ENCODE measurements at places on chromosomes 2 and 18.

DNA sequence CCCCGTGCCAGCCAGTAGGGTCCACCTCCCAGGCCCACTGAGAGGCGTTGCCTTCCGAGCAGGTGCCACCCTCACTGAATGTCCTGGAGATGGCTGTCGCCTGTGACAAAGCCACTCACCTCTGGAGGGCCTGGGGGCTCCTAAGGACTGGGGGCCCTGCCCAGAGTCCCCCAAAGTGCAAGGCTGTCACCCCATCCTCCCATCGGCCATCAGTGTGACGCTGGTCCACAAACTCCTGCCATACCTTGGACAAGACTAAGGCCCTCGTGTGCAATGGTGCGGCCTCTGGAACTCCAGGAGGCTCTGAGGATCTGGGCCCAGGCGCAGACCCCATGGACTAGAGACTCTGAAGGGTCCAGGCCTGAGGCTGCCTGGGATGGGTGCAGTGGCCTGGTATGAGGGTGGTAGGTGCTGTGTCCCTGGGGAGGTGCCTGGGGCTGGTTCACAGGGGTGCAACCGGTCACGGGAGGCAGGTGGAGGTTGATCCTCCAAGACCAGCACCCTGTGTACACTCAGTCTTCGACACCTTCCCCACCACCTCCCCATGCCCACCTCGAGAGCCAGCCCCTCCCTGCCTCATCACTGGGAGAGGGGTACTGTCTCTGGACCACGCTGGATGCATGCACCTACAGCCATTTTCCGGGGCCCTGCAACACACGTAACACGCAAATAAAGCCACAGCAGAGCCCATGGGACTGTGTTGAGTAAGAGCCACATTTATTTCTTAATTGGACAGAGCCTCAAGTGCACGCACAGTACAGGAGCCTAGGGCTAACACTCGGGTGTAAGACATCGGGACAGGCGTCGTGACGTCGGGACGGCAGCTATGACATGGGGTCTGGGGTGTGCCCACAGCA, 21.6 kb downstream of the AQP12A start:
- DNase-seq = no peak

DNA sequence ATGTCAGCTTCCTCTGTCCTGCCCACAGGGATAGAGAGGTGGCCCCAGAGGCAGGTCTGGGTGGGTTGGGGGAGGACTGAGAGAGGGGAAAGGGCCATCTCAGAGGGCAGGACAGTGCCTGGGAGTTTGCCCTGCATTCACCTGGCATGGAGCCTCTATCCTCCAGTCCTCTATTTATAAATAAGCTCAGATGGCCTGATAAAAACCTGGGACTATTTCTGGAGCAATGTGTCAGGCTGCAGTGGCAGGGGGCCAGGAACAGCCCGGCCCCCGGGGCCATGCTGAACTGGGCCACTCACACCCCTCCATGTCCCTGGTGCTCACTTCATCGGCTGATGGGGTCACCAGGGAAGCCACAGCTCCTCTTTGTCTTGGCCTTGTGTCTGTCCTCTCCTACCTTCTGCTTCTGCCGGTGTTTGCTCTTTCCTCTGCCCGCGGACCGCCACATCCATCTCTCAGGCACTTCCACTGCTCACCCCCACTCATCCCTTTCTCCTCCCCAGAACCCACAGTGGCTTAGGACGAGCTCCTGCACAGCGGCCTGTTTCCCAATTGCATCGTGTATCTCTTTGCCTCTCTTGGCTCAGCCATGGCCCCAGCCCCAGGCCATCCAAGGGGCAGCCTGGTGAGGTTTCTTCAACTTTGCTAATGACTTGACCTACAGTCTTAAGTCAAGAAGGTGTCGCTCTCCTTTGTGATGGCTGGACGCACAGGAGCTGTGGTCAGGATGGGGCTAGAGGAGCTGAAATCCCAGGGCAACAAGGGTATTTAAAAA, 38.8 kb downstream of the SCTR start:
- DNase-seq = no peak

GRCh38 chr2:170815311-170815710, 1.4 kb upstream of the GAD1 start:
- no peak for DNase-seq

DNA sequence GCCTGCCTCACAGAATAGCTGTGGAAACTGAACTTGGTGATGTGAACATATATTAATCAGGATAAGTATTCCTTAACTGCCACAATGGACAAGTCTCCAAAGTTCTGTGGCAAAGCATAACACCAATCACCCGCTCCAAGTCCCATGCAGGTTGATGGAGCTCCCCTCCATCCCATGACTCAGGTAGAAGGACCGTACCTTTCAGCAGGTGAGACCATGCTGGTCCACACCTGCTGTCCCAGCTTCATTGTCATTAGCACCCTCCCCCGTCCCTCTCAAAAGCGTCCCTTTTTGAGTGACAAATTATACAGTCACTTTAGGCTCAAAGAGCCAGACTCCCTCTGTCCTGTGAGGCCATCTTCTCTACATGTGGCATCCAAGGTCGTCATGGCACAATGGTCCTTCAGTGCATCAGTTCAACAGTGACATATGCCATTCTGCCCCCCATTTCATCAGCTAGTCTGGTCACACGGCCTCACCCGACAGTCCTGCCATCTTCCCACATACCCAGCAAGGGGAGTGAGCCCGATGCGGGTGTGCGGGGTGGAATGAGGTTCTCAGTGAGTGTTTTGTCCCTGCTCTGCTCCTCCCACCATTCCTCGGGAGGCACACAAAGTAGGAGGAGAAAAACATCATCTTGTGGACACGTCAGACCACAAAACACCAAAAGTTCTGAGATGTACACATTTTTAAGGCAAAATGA, 136.7 kb upstream of the MYCN start:
- no peak for DNase-seq

DNA sequence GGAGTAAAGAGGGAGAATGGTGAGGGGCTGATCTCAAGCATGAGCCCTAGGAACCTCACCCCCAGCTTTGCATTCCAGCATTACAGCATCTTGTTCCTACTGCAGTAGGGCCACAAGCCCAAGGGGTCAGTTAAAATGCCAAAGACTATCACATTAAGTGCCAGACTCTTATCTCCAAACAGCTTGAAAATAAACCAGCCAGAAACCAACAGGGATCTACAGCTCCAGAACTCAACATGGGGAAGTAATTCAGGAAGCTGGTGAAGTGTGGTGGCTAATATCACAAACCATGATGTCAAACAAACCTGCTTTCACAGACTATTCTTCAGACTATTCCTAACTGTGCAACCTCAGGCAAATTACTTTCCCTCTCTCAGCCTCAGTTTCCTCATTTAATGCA, 278.3 kb downstream of the TNS1 start:
- no peak for DNase-seq

DNA sequence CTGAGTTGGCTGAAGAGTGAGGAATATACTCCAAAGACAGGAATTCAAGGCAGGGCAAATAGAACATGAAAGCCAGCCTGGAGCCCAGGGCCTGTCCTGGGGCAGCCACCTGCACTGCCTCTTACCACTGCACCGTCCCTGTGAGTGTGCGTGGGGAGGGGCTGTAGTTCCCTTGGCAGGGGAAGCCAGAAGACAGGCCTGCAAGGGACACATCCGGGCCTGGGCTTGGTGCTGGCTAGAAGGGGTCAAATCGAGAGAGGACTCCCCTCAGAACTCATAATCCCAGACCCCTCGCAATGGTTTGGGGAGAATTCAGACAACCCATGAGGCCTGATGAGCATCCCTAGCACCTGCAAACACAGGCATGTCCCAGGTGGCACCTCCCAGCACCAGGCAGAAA, 87.0 kb downstream of the HDAC4 start:
- DNase-seq = no peak

DNA sequence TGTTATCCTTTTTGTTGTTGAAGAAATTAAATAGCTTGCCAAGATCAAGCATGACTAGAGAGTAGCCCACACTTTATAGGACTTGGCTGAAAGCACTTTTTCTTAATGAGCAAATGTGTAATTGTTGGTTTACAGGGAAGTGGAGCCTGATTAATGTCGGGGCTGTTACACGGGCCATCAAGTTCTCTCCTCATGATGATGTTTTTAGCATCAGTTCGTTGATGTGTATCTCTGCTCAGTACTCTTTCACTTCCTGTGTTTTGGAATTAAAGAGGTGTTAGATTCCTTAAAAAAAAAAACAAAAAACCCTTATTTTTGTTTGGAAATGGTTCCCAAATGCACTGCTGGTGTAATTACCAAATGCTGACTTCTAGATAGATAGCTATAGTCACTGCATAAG, 114.2 kb downstream of the PTPRM start:
- no peak for DNase-seq

- no peak for DNase-seq
Observed at GRCh38 chr18:79077181-79077580, 8.0 kb downstream of the ATP9B start.

DNA sequence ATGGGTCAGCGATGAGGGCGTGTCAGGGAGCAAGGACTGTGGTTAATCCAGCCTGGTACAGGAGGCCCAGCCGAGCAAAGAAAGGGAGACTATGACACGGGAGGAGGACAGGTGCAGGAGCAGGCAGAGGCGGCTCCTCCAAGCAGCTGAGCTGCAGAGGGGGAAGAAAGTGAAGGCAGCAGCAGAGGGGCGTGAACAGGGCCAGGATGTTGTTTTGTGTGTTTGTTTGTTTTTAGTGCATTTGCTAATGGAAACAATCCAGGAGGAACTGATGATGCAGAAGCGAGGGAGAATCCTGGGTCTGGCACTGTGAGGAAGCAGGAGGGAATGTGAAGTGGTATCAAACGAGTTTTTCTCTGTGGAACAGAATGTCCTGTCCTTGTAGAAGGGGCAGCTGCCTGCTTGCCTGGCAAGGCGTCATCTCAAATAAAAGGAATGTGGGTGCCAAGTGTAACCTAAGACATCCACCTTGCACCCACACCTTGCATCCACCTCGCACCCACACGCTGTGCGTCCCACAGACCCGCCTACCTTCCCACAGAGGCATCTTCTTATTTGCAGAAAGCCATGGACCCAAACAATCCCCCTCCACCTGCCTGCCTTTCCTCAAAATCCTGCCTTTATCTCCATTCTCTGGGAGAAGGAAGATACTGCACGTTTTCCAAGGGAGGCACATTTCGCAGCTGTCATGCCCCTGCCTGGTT, 134.8 kb downstream of the SH3BP4 start:
- DNase-seq = no peak

DNA sequence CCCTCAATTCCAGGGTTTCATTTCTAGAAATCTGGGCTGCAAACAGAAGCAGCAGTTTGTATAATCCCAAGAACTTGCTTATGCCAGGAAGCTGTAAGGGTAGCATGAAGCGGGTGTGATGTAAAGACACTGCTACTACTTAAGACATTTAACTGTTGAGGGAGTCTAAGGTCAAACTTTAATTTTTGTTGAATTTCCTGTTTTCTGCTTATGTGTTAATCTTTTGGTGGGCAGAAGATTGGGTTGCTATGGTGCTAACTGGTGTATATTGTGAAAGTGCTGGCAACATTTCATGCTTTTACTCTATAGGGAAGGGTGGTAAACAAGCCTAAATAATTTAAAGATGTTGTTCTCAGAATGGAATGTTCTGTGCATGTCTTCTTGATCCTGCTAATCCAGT, 2.7 kb downstream of the NCOA1 start:
- no peak for DNase-seq

GRCh38 chr2:206716623-206717022, 1.6 kb downstream of the DYTN start:
- DNase-seq = no peak

- DNase-seq = no peak
Observed at GRCh38 chr2:238290715-238291549, 2.5 kb upstream of the PER2 start.

- DNase-seq = no peak
Observed at GRCh38 chr2:195532628-195533271, 124.3 kb upstream of the SLC39A10 start.

GRCh38 chr2:115738111-115738510, 1295.7 kb downstream of the DPP10 start:
- DNase-seq = no peak

- DNase-seq = no peak
Observed at GRCh38 chr2:150474326-150475074, 13.0 kb downstream of the RND3 start.

DNA sequence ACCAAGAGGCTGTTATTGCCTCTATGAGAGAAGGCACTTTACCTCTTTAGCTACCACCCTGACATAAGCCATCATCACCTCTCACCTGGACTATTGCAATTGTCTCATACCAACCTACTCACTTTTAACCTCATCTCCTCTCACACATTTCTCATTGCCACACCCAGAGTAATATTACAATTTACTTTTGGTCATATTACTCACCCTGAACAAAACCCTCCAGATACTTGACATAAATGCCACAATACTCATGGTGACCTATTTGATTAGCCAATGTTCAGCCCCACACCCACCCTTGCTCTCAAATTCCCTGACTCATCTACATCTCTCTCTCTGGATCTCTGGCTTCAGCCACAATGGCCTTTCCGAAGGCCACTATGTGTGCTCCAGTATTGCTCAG, 90.9 kb upstream of the CDH7 start:
- DNase-seq = no peak
